Calu3 (cell line): ENCODE measurements at places on chromosomes 5 and 9. TPM values are rescaled to one million over a fixed set of nuclear protein-coding genes. Genes with fewer than 3 reads are reported as not detected.

- H3K36me3 ChIP-seq, result no peaks in the 10 kb centered on the region
- no peak for DNase-seq
- no peaks in the 10 kb centered on the region for H3K27me3 ChIP-seq
Measured at GRCh38 chr5:85108471-85108870, 723.8 kb upstream of the EDIL3 start.

DNA sequence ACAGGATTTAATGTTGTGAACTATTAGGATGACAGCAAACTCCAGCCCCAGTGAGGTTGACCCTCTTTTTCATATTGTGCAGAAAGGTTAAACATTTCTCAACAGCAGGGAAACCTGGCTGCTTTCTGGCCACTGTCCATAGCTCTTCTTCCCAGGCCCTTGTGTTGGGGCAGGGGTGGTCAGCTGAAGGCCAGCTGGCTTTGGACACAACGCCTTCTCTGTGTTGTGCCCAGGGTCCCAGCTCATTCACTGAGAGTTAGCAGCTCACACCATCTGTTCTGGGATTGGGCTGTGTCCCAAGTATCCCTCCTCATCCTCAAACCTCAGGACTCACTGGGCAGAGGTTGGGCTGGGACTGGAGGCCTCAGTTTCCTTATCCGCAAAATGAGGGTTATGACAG, 1.3 kb downstream of the FGD3 start:
- H3K27ac ChIP-seq, result no peak overlapping the region
- no peak overlapping the region for H3K4me3 ChIP-seq
- DNase-seq, result no peak
- no peaks in the 10 kb centered on the region for H3K36me3 ChIP-seq
- H3K27me3 ChIP-seq, result no peaks in the 10 kb centered on the region

DNA sequence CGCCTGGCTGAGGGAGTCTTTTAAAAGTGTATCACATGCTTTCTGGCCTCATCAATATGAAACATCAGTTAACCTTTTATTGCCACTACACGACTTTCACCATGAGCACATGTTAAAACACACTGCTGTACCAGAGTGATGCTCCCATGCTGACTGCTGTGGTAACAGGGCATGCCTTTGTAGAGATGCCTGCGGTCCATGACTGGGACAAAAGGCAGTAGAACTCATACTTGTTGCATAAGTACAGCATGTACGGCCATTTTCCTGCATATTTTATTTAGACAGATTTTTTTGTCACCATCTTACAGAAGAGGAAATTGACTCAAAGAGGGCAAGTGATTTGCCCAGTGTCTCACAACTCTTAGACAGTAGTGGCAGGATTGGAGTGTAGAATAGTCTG, 105.7 kb upstream of the ADAMTSL1 start:
- no peak overlapping the region for H3K27ac ChIP-seq
- DNase-seq, result no peak
- H3K4me3 ChIP-seq, result no peak overlapping the region
- H3K36me3 ChIP-seq, result no peaks in the 10 kb centered on the region
- H3K27me3 ChIP-seq, result no peaks in the 10 kb centered on the region

DNA sequence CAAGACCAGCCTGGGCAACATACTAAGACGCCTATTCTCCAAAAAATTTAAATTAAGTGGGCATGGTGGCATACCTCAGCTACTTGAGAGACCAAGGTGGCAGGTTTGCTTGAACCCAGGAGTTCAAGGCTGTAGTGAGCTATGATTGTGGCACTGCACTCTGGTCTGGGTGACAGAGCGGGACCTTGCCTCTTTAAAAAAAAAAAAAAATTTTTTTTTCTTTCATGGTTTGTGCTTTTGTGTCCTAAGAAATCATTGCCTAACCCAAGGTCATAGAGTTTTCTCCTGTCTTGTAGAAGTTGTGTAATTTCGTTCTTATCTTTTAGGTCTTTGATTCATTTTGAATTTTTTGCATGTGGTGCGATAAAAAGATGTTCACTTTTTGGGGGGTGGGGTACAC, 12.3 kb downstream of the GPBP1 start:
- no peak overlapping the region for H3K27ac ChIP-seq
- peaks cover 41% of the 10 kb centered on the region for H3K36me3 ChIP-seq
- peak overlapping the region; percentile 44 for H3K4me3 ChIP-seq

GRCh38 chr5:133244242-133244641, 192.4 kb downstream of the HSPA4 start:
- H3K4me1 ChIP-seq, result peaks cover 23% of the 10 kb centered on the region
- no peak overlapping the region for H3K27ac ChIP-seq
- no peak overlapping the region for H3K4me3 ChIP-seq
- DNase-seq, result no peak
- H3K36me3 ChIP-seq, result peaks cover 14% of the 10 kb centered on the region

- no peak overlapping the region for H3K27ac ChIP-seq
- H3K27me3 ChIP-seq, result no peaks in the 10 kb centered on the region
- no peaks in the 10 kb centered on the region for H3K36me3 ChIP-seq
- H3K4me3 ChIP-seq, result no peak overlapping the region
- no peak for DNase-seq
Measured at GRCh38 chr5:31029925-31030324, 163.6 kb upstream of the CDH6 start.

- peak overlapping the region; percentile 74 for H3K27ac ChIP-seq
- DNase-seq, result no peak
- peak overlapping the region; percentile 97 for H3K4me3 ChIP-seq
- no peaks in the 10 kb centered on the region for H3K27me3 ChIP-seq
- peaks cover 100% of the 10 kb centered on the region for H3K36me3 ChIP-seq
- H3K4me1 ChIP-seq, result peaks cover 74% of the 10 kb centered on the region
Measured at GRCh38 chr5:179827680-179828079, 7.0 kb downstream of the SQSTM1 start.

DNA sequence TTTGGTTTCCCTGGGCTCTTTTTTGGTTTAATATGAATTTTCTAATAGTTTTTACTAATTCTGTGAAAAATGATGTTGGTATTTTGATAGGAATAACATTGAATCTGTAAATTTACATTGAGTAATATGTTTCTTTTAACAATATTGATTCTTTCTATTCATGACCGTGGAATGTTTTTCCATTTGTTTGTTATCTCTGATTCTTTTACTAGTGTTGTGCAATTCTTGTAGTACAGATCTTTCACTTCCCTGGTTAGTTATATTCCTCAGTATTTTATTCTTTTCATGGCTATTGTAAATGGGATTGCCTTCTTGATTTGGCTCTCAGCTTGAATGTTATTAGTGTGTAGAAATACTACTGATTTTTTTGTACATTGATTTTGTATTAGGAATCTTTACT, 137.9 kb downstream of the PRR16 start:
- no peaks in the 10 kb centered on the region for H3K36me3 ChIP-seq
- no peak overlapping the region for H3K27ac ChIP-seq
- no peaks in the 10 kb centered on the region for H3K27me3 ChIP-seq
- peaks cover 37% of the 10 kb centered on the region for H3K4me1 ChIP-seq
- no peak overlapping the region for H3K4me3 ChIP-seq

GRCh38 chr9:92146610-92147009, 31.4 kb upstream of the SPTLC1 start:
- no peak overlapping the region for H3K4me3 ChIP-seq
- H3K27ac ChIP-seq, result no peak overlapping the region
- no peaks in the 10 kb centered on the region for H3K4me1 ChIP-seq
- H3K36me3 ChIP-seq, result no peaks in the 10 kb centered on the region
- H3K27me3 ChIP-seq, result peaks cover 18% of the 10 kb centered on the region
- DNase-seq, result no peak

CDH9 gene
- not detected in 2 replicates for total RNA-seq

ARL14EPL gene
- 0.66 and 1.2 TPM in 2 replicates for total RNA-seq

PCDH1 gene
- total RNA-seq, result 146 and 167 TPM in 2 replicates

PCDH12 gene
- not detected in 2 replicates for total RNA-seq

ADCY2 gene
- total RNA-seq, result not detected in 2 replicates

SLC35A4 gene
- 80.6 and 93.6 TPM in 2 replicates for total RNA-seq

MSX2 gene
- 8.4 and 10.4 TPM in 2 replicates for total RNA-seq
